ENCODE measurements at places on chromosomes 1 and 21.
A peak's percentile ranks its signal among the peaks of the same experiment; 100 is the strongest.

DNA sequence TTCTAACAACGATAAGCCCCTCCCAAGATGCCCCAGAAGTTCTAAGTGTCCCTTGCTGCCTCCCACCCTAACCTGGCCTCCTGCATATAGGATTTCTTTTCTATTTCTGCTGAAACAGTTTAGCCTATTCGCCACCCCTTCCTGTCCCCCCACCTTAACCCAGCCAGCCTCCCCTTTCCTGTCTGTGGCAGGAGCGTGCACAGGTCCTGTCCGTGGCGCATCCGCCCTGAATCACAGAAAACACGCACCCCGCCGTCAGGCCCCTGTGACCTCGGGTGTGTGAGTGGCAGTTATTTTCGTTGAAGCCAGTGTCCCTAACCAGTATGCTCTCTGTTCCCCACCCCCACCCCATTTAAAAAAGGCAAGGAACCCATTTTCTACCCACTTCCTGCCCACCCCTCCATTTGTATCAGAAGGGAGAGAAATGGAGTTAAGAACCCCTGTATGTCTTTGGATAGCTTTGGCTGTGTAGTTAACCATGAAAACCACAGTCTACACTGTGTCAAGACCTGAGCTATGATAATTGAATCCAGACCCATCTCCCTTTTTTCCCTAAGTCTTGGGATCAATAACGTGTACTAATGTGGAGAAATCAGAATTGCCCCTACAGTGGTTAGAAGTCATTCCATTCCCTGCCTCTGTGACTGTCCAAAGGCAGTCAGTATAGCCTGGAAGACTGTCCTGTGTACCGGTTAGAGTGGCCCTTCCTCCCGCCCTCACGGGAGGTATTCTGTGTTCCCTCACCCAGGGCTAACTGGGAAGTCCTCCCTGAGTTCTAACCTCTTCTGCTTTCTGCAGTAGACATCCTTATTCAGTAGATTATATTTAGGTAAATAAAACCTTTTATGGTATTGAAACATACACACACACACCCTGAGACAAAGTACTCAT is 1.8 kb downstream of the PLEKHO1 start:
- no peak for DNase-seq

GRCh38 chr1:228512781-228513198 is 25.6 kb downstream of the RNF187 start:
- DNase-seq, result no peak

- no peak for DNase-seq
Observed at GRCh38 chr1:216111842-216112241, 311.4 kb downstream of the USH2A start.

DNA sequence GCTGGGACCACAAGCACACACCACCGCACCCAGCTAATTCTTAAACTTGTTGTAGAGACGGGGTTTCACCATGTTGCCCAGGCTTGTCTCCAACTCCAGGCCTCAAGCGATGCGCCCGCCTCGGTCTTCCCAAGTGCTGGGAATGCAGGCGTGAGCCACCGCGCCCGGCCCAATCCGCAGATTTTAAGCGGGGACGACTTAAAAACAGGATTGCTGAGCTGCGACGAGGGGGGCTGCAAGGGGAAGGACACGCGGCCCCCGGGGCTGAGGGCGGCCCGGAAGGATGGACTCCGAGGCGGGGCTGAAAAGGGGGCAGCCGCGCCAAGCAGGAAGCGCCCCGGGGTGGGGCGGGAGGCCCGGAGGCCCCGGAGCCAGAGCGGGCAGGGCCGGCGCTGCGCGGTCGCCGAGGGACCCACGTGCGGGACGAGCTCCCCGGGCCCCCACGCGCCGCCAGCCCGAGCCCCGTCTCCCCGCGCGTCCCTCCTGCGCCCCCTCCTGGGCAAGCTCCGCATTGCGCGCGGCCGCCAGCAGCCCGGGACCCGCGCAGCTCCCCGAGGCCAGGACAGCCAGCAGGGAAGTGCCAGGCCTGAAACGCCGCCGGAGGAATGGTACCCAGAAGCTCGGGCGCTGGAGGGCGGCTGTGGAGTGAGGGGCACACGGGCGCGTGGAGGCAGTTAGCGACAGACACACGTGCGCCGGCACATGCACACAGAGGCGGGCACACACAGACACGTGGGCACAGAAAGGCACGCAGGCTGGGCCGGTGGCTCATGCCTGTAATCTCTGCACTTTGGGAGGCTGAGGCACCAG is 5.5 kb upstream of the PRKCZ start:
- DNase-seq, result peak; percentile 96

GRCh38 chr1:210394281-210394821 is 65.6 kb downstream of the HHAT start:
- no peak for DNase-seq

GRCh38 chr1:36517011-36517771 is 34.5 kb upstream of the CSF3R start:
- DNase-seq, result peak; percentile 49

DNA sequence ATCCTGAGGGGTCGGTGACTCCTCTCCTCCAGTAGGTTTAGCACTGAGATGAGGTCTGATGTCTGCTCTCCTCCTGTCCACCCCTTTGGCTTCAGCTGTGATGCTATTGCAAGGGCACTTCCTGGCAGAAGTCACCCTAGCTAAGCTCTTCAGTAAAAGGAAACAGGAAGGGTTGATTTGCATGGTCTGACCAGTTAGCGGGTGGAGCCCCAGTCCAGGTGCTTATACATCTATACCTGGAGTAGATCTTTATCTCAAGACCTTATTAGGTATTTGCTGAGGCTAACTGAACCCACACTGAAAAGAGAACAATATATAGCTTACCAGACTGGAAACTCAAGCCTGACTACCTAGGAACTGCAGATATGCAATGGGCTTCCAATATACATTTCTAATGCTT is 28.9 kb upstream of the NFASC start:
- DNase-seq, result no peak

GRCh38 chr1:58779801-58780382 is 4.0 kb downstream of the JUN start:
- no peak for DNase-seq

- no peak for DNase-seq
Observed at GRCh38 chr1:243253926-243254232, 1.2 kb downstream of the CEP170 start.

DNA sequence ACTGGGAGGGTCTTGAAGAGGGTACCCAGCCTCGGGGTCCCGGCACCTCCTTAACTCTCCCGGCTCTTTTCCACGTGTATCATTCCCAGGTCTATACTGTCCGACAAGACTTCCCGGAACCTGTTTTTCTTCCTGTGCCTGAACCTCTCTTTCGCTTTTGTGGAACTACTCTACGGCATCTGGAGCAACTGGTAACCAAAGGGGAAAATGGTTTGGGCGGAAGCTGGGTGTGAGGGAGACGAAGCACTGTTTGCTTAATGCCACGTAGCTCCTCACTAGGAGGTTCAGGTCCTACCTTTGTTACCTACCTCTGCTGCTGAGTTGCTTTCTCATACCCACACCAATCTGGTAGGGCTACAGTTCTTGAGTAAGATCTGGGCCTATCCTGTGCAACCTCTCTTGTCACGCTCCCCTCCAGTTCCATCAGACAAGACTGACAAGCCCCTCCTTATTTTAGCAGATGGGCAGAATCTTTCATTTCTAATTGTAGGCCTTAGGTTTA is 642 bp downstream of the SLC30A7 start:
- peak; percentile 46 for DNase-seq

DNA sequence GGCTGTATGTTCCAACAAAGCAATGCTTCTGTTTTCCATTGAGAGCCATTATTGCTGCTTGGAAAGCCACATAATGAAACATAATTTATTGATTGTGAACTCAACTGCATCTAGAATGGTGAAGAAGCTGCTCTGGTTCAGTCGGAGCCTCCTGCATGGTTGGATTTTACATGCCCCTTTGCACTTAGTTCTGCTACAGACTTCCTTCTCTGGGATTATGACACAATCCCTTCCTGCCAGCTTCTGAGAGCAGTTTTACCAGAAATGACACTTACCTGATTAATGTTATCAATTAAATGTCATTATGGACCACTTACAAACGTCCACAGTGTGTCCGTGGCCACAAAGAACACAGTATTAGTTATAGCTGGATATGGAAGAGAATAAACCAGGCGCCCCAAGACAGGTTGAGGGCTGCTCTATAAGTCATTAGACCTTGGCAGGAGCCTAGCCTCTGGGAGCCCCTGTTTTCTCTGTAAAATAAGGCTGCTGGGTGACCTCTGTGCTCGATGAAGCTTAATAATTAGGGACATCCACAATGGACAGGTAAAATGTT is 7.0 kb upstream of the CD58 start:
- no peak for DNase-seq

- DNase-seq, result no peak
Observed at GRCh38 chr1:213998785-213999184, 11.0 kb downstream of the PROX1 start.

GRCh38 chr1:176575991-176576390 is 113.0 kb downstream of the PAPPA2 start:
- peak; percentile 18 for DNase-seq

GRCh38 chr1:236509647-236510401 is 14.0 kb upstream of the LGALS8 start:
- no peak for DNase-seq

GRCh38 chr1:115065021-115065420 is 24.3 kb downstream of the TSPAN2 start:
- DNase-seq, result no peak

DNA sequence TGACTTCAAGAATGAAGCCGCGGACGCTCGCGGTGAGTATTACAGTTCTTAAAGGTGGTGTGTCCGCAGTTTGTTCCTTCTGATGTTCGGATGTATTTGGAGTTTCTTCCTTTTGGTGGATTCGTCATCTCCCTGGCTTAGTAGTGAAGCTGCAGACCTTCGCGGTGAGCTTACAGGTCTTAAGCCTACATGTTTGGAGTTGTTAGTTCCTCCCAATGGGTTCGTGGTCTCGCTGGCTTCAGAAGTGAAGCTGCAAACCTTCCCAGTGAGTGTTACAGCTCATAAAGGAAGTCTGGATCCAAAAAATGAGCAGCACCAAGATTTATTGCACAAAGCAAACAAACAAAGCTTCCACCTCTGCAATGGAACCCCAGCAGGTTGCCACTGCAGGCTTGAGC is 14.7 kb downstream of the LDLRAD1 start:
- DNase-seq, result no peak

DNA sequence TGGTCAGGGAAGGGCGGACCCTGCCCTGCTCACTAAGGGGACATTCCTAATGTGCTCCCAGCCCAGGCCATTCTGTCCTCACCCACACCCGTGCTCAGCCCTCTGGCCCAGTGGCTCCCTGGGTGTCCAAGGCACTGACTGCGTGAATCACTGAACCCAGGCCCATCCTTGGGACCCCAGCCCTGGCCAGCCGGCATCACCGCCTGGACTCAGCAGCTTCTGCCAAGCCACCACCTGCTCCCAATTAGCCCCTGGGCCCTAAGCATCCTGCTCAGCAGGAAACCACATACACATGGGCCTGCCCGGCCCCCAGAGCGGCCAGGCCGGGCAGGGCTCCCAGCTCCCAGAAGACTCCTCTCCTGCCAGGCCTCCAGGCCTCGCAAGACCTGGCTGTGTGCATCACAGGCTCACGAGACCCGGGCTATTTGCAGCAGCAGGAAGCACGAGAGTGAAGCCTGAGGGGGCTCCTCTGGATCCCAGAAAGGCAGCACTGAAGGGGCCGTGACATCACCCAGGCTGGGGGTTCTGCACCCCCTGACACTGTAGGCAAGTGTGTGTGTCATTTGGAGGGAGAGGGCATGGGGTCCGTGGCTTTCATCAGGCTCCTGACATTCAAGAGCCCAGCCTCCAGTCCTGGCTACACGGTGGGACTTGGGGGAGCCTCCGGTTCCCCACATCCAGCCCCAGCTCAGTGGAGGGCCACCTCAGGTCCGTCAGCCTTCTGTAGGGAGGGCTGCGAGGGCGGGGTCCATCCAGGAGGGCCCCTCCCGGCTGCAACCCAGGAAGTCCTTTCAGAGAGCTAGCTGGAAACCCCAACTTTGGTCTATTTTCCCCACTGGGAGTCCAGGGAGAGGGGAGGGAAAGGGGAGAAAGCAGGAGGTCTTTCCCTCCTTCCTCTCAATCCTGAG is 1.6 kb downstream of the MFAP2 start:
- peak; percentile 97 for DNase-seq

- DNase-seq, result peak; percentile 90
Observed at GRCh38 chr1:206583707-206584648, 28.3 kb downstream of the EIF2D start.

GRCh38 chr1:41545996-41546832 is 61.7 kb upstream of the EDN2 start:
- DNase-seq, result peak; percentile 76

DNA sequence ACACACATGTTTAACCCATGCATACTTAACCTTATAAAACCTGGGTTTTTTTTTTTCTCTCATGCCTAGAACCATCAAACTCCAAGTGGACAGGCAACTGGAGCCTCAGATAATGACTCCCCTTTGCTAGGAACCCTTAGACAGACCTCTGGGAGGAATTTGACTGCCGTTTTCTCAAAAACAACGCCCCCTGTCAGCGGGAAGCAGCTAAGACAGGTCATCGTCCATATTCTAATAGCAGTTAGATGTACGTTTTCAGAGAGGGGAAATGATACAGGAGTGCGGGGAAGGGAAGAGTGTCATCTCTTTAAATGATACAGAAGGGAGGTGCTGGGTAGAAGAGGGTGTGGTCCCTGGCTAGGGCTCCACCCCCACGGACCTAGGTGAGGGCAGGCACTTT is 34.7 kb downstream of the LRRC3 start:
- no peak for DNase-seq

DNA sequence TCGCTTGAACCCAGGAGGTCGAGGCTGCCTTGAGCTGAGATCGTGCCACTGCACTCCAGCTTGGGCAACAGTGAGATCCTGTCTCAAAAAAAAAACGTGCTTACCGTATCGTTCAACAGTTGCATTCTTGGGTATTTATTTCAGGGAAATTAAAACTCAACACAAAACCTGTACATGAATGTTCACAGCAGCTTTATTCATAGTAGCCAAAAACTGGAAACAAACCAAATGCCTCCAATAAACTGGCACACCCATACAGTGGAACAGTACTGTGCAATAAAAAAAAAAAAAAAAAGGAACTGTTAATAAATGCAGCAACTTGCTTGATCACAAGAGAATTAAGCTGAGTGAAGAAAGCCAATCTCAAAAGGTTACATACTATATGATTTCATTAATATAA is 6.7 kb downstream of the KHDRBS1 start:
- no peak for DNase-seq

GRCh38 chr1:16046842-16047241 is 3.3 kb downstream of the CLCNKB start:
- DNase-seq, result no peak

- peak; percentile 49 for DNase-seq
Observed at GRCh38 chr1:6445062-6445763, 20.6 kb downstream of the ESPN start.

DNA sequence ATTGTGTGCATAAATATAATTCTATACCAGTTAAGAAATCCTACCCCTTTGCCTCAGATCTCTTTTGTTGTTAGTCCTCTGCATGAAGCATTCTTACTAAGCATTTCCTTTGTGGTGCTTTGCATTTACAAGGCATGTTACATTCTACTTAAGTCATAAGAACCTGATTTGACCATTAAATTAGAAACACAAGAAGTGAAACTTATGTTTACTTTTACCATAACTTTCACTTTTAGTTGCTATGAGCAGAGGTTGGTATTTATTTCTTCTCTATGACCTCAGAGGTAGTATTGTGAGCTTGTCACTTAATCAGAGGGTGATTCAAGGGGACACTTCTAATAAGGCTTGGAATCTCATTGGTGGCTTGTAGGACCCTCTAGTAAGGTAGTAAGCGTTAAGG is 9.0 kb downstream of the FAM20B start:
- no peak for DNase-seq

GRCh38 chr1:63557365-63557987 is 34.2 kb downstream of the EFCAB7 start:
- peak; percentile 55 for DNase-seq

- no peak for DNase-seq
Observed at GRCh38 chr1:8969937-8970336, 24.3 kb downstream of the CA6 start.
